ENCODE measurements at places on chromosomes 5 and 9.

DNA sequence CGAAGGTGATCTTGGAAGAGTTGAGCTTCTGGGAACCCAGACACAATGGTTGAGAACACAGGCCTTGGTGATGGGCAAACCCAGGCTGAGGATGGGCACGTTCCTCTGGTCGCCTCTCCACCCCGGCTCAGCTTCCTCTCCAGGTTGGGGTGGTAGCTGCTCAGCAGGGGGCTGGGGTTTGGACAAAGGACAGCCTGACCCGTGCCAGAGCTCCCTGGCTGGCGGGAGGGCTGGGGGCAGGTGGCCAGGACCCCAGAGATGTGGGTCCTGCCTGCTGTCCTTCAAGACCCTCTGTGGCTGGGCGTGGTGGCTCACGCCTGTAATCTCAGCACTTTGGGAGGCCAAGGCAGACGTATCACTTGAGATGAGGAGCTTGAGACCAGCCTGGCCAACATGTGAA is 25.2 kb downstream of the NCS1 start:
- DNase-seq, result no peak

DNA sequence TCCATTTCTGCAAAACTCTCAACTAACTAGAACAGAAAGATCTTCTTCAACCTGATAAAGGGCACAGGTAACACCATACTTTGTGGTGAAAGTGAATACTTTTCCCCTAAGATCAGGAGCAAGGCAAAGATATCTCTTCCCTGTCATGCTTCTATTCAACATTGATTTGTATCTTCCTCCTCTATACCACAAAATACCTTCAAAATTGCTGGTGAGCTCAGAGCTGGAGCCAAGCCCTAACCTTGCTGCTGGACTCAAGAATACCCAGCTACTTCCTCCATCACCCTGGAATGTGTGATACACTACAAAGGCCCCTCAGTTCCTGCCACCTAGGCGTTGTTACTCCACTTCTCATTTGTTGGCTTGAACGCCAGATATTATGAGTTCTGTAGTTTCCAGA is 499.0 kb downstream of the ACTL7B start:
- no peak for DNase-seq

GRCh38 chr5:87827539-87827938 is 414.8 kb upstream of the CCNH start:
- no peak for DNase-seq

- DNase-seq, result no peak
Measured at GRCh38 chr9:30140407-30140806, 2244.0 kb upstream of the ACO1 start.

DNA sequence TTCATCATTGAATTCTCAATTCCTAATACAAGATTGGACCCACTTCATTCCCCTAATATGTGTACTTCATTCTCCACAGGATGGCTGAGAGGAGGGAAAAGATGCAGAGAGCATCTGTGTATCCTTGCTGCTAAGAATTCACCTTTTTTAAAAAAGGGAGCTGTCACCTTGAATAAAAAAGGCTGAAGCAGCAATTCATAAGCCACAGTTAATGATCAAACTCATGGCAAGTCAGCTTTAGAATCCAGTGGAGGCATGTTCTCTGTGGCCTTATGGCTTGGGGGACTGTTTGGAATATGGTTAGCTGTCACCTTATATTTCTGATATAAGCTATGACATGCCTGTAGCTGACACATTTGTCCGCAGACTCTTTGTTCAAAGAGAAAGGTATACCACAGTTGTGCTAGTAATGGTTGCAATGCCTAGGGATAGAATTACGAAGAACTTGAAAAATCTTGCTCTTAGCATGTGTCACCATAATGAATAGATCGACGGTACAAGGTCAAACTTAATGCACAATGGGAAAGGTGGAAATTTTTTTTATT is 256.8 kb upstream of the TNC start:
- DNase-seq, result no peak

- no peak for DNase-seq
Measured at GRCh38 chr9:92607088-92607487, 62.8 kb downstream of the IPPK start.

- DNase-seq, result no peak
Measured at GRCh38 chr9:93110311-93110855, 14.4 kb downstream of the CARD19 start.

- no peak for DNase-seq
Measured at GRCh38 chr5:173232499-173233346, 2.3 kb downstream of the NKX2-5 start.

GRCh38 chr5:145161391-145161790 is 673.8 kb downstream of the PRELID2 start:
- no peak for DNase-seq

DNA sequence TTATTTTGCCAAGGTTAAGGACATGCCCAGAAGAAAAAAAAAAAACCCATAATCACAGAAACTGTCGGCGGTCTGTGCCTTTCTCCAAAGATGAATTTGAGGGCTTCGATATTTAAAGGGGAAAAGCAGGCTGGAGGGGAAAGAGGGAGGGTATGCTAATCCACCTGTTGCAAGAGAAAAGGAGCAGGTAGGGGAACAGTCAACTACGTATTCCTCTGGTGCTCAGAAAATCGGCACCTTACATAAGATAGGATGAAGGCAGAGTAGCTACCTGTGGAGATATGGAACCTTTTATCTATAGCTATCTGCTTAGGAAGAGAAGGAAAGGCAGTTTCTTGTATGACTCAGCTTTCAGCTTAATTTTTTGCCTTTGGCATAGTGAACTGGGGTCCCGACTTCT is 77.7 kb downstream of the PTCD2 start:
- DNase-seq, result no peak

- DNase-seq, result no peak
Measured at GRCh38 chr5:73969195-73970036, 343.4 kb downstream of the ARHGEF28 start.

- DNase-seq, result no peak
Measured at GRCh38 chr5:132753135-132753987, 6.1 kb downstream of the CCNI2 start.

- no peak for DNase-seq
Measured at GRCh38 chr5:158727136-158727535, 372.6 kb downstream of the EBF1 start.

DNA sequence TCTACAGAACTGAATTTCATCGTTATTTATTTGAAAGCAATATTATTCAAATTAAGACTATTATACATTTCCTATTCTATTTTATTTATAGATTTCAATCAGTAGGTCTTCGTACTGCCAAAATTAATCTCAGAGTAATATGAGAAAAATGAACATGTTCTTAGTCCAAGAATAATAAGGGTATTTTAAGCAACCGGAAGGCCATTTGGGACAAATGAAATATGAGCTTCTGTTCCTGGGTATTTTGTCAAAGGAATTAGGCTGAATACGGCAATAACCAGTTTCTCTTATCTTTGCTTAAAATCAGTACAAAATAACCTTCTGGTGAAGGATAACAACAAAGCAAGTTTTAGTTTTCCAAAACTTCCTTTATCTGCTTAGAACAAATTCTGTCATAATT is 410.3 kb upstream of the PRR16 start:
- no peak for DNase-seq

- no peak for DNase-seq
Measured at GRCh38 chr5:5854087-5854486, 431.6 kb downstream of the ICE1 start.

- no peak for DNase-seq
Measured at GRCh38 chr9:96253059-96253696, 48.8 kb downstream of the HSD17B3 start.

- DNase-seq, result peak; percentile 30
Measured at GRCh38 chr9:78821126-78821822, 524.3 kb downstream of the PSAT1 start.

GRCh38 chr5:17005107-17005828 is 69.2 kb upstream of the MYO10 start:
- DNase-seq, result no peak

DNA sequence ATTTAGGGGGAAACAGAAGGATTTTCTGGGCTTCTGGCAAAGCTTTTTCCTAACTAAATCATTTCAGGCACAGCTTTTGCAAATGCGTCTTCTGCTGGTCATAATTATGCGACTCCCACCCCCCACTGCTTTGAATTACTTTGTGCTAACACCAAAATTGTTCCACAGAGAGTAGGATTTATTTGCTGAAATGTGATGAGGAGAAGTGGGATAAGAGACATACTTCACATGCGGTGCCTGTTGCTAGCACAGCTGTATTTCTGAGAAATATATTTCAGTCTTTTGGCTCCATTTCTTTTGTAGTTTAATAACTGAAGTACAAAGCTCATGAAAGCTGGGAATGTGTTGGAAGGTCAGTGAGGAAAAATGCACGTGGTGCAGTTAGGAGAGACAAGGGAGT is 83.2 kb upstream of the TAS2R1 start:
- DNase-seq, result no peak

GRCh38 chr9:96382839-96383164 is 709 bp downstream of the SLC35D2 start:
- DNase-seq, result no peak

GRCh38 chr5:157214861-157215513 is 34.3 kb downstream of the ITK start:
- no peak for DNase-seq

- no peak for DNase-seq
Measured at GRCh38 chr9:70789086-70789485, 332.3 kb downstream of the TRPM3 start.

DNA sequence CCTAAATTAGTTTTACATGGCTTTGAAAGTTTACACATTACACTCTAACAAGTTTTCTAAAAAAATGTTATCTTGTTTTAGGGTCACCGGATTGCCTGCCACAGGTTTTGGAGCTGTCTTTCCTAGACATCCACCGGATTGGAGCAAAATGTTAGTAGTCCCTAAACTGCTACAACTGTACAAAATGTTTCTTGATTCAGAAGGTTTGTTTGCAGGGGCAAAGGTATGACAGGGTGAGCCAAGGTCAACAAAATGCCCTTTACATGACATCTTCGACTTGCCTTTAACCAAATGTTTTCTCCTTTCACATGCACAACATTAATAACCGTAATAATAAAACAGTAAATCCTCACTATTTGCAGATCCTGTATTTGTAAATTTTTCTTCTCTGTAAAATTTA is 37.2 kb downstream of the CFAP95 start:
- DNase-seq, result no peak

GRCh38 chr5:80926536-80926935 is 33.6 kb upstream of the RASGRF2 start:
- DNase-seq, result no peak

DNA sequence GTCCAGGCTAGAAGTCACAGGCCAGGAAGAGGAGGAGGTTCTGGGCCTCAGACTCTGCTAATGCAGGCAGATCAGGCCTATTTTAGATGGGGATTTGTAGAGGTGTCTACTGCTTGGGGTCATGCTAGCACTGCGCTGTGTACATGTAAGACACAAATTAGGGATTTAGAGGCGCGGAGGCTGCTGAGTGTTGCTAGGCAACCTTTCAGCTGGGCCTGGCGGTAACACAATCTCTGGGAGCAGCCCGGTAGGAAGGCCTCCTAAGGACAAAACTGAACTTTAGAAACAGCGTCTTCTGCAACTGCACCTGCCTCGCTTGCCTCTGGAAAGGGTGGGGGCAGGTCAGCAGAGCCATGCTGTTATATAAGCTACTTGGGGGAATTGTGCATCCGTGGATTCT is 147.9 kb downstream of the MACROH2A1 start:
- no peak for DNase-seq

- DNase-seq, result no peak
Measured at GRCh38 chr9:107976767-107977166, 487.2 kb upstream of the KLF4 start.

GRCh38 chr5:131979816-131980215 is 31.6 kb downstream of the ACSL6 start:
- DNase-seq, result no peak

DNA sequence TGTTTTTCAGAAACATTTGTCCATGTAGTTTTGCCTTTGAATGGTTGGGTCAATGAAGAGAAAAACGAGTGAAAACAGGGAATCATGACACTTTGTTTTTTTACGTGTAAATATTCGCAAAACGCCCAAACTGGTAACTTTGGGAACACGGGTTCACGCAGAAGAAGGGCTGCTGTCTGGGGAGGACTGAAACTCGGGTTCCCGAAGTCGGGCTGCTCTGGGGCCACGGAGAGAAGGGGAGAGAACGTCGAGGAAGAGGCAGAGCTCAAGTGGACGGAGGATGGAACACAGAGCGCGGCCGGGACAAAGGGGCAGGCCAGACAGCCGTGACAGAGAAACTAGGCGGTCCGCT is 478 bp upstream of the SETD9 start:
- DNase-seq, result no peak
